ENCODE measurements at places on chromosomes 5 and 9. TPM values are rescaled to one million over a fixed set of nuclear protein-coding genes. Genes with fewer than 3 reads are reported as not detected.

DMRT3 gene
- not detected for total RNA-seq

SPINK4 gene
- total RNA-seq, result not detected

PCDHB12 gene
- total RNA-seq, result 2.4 TPM

CDKN2B-AS1 gene
- 3.2 TPM for total RNA-seq
